ENCODE measurements at places on chromosomes 11 and 22.

DNA sequence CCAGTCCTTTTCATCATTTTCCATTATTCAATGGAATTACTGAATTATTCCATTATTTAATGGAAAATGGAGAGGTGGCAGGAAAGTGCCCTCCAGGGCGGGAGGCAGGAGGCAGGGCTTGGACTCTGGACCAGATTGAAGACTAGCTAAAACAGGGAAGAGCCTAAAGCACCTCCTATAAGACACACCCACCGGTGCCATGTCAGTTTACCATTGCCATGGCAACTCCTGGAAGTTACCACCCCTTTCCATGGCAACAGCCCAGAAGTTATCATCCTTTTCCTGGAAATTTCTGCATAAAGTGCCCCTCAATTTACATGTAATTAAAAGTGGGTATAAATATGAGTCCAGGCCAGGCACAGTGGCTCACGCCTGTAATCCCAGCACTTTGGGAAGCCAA lies 443.7 kb downstream of the TBC1D22A start:
- no peak for DNase-seq

DNA sequence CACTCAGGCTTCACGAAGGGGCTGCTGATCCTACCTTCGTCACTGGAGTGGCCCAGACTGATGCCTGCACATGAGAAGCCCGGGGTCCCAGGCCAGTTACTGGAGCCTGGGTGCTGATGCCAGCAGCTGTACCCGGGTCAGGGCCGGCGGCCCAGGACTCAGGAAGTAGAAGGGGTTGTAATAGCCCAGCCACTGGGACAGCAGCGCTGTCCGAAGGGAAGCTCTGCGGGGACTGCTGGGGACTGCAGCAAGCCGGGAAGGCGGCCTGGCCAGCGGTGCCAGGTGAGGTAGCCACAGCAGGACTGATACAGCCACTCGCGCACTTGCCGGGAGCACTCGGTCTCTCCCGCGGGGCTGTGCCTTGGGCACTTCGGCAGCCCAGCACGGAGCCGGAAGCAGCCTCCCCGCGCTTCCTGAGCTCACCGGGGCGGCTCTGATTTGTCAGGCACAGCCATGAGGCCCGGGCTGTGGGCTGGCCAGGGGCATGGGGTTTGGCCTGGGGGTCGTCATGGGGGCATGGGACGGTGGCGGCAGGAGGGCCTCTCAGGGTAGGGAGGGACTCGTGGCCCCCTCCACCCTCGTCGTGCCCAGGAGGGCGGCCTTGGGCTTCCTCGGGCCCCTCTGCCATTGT lies 13.9 kb upstream of the OR8K1 start:
- no peak for DNase-seq

- DNase-seq: no peak
Observed at GRCh38 chr11:72826191-72826941, 12.2 kb downstream of the ATG16L2 start.

GRCh38 chr11:2987881-2988861 lies 4.0 kb downstream of the NAP1L4 start:
- DNase-seq: no peak

DNA sequence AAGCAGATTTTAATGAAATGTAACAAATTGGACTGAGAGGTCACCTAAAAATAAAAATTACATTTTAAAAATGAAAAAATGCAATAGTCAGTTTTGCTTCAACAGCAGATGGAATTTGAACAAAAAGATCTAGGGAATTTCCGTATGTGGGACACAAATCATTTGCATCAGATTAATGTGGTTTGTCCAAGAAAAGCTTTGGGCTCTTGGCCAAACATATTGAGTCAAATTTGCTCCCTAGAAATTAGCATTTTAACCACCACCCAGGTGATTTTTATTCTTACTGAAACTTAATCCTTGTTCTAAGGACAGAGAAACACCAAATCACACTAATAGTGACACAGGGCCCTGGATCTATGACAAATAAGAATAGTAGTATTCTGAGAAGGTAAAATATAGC lies 1477.8 kb downstream of the FAM181B start:
- no peak for DNase-seq

GRCh38 chr11:9285850-9286587 lies 20.9 kb upstream of the DENND5A start:
- no peak for DNase-seq

DNA sequence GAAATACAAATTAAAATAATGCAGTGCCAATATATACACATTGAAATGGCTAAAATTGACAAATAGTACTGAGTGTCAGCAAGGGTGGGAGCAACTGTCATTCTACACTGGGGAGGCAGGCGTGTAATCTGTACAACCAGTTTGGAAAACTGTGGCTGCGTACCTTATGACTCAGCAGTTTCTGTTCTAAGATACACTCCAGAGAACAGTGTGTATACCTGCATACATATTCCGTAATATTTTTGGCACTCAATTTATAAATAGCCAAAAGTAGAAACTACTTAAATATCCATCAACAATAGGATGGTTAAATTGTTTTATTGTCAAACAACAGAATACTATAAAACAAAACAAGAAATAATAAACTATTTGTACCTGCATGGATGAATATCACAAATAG lies 57.6 kb downstream of the RNF169 start:
- no peak for DNase-seq

GRCh38 chr11:111250936-111251335 lies 5.4 kb downstream of the POU2AF2 start:
- DNase-seq: no peak

DNA sequence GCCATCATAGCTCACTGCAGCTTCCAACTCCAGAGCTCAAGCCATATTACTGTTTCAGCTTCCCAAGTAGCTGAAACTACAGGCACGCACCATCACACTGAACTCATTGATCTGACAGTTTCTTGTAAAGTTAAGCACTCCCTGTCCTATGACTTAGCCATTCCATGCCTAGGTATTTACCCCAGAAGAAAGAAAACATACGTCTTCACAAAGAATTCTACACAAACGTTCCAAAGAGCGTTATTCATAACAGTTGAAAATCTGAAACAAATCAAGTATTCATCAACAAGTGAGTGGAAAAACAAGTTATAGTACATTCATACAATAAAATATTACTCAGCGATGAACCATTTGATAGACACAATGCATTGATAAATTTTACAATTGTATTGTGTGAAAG lies 7.8 kb upstream of the NLRP10 start:
- DNase-seq: no peak

GRCh38 chr22:19663286-19663815 lies 51.0 kb upstream of the SEPTIN5 start:
- no peak for DNase-seq

- no peak for DNase-seq
Observed at GRCh38 chr11:10375280-10375971, 70.6 kb downstream of the ADM start.

GRCh38 chr11:110859240-110859840 lies 147.1 kb upstream of the ARHGAP20 start:
- no peak for DNase-seq

DNA sequence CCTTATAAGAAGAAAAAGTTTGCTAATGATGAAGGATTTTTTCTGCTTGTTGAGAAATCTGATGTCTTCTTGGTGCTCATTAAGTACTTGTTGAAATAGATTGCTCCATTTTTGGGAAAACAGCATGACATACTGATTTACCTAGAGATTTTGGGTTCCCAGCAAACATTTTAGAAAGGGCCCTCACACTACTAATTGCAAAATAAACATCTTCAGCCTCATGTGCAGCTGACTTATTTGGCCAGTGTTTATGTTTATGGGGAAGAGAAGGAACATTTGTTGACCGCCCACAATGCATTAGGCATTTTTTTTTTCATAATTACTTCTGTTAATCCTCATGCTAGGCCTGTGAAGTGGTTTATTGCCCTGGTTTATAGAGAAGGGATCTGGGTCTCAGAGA lies 40.1 kb downstream of the LDLRAD3 start:
- DNase-seq: no peak

- DNase-seq: no peak
Observed at GRCh38 chr11:120660024-120660565, 148.5 kb downstream of the GRIK4 start.

GRCh38 chr22:27509132-27509920 lies 292.2 kb downstream of the MN1 start:
- no peak for DNase-seq

DNA sequence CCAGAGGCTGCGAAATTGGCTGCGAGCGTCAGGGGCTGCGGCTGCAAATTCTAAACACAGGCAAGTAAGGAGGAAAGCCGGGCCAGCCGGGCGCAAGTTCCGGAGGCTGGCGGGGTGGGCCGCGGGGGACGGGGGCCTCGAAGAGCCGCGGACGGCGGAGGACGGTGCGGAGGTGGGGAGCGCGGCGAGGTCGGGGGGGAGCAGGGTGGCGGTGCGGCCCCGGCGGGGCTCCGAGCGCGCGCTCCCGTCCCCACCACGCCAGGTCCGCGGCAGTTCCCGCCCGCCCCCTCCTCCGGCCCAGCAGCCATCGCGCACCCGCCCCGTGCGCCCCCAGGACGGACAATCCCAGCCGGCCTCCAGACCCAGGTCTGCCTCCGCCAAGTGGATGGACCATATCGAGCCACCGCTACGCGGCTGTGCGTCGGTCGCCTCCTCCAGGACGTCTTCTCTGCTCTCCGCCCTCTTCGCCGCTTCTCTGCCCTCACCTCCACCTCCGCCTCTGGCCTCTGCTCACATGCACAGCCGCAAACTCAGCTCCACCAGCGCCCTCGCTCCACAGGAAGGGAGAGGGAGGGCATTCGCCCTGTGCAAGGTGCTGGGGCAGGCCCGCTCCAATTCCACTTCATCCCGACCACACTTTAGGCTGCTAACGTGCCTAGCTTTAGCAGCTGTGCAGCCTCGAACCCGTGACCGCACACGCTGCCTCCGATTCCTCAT lies 7.2 kb downstream of the ELFN2 start:
- no peak for DNase-seq

DNA sequence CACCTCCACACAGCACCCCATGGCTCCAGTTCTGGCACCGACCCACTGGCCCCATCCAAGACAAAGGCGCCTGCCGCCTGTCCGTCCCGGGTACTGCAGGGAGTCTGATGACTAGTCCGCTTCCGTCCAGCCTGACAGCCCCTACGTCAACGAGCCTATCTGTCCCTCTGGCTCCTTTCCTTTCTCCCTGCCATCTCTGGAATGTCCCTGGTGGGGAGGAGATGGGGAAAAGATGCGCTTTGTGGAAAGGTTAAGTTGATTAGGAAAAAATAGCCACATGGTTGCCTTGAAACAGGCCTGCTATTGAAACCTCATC lies 10.4 kb downstream of the PDGFB start:
- no peak for DNase-seq

All from anterior cingulate cortex (tissue), 58 donors.